ENCODE measurements at places on chromosomes 6 and 20.

DNA sequence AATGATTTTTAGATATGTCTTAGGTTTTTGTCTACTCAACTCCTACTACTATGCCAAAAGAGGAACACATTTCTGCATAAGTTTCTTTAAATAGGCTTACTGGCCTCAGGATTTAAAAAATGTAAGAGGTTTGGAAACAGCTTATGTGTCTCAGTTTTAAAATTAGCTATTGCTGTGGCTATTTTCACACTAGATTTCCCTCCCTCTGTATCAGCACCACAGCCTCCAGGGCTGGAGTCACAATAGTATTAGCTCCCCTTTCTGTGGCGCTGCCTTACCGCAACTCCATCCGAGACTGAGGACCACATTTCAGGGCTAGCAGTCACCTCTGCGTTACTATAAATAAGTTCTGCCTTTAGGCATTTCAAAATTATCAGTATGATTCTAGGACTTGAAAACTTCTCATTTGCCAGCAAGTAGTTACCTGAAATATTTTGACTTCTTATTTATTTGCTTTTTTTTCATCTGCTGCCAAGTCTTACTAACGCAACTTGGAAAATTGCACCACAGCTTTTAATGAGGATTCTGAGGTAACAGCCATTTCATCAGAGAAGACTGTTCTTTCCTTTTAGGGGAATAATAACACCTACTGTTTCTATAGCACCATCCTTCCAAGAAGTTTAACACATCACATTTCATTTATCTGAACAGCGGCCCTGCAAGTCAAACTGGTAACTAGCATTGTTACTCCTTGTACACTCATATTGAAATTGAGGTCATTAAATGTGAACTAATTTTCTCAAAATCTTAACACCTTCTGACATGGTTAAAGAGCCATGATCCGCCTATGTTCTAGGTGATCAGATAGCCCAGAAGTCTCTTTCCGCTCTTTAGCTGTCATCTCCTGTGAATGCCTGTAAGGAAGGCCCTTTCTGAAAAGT is 105.9 kb downstream of the GJA10 start:
- DNase-seq, result no peak

- no peak for DNase-seq
Measured at GRCh38 chr6:37987018-37987417, 167.5 kb downstream of the ZFAND3 start.

- no peak for DNase-seq
Measured at GRCh38 chr6:3918469-3918868, 69.3 kb downstream of the FAM50B start.

DNA sequence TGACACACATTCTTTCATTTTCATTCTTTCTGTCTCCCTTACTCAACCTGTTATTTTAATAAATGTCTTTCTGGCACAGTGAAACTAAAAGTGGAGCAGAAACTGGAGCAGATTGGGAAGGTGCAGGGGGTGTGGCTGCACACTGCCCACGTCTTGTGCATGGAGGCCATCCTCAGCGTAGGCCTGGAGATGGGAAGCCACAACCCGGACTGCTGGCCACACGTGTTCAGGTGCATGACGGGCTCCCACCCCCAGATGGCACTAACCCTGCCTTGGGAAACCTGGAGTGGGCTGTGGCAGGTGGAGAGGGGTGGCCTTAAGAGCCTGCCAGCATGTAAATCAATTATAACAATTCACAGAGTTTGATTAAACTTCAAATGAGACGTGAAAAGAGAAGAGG is 71.4 kb upstream of the PBOV1 start:
- DNase-seq, result no peak

- no peak for DNase-seq
Measured at GRCh38 chr6:55943329-55943728, 67.9 kb upstream of the BMP5 start.

- DNase-seq, result no peak
Measured at GRCh38 chr6:51411496-51412125, 592.9 kb downstream of the TFAP2B start.

DNA sequence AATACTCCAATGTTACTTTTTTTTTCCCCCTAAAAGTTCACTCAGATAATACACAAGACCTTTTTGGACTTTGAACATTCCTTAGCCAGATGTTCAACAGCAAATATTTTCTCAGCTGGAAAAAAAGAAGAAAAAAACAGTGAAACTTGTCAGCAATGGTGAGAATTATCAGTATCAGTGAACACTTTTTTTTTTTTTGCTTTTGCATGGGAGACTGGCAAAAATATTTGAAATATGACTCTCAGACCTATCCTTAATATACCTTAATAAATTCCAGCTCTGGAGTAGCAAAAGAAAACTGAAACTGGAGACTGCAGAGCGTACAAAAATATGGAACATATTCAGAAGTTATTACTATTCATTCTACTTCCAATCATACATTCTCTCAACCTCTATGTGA is 92.3 kb downstream of the RFPL4B start:
- no peak for DNase-seq

GRCh38 chr20:58309591-58310290 is at the start of gene RAB22A:
Gene RAB22A (plus strand): TSS chr20:58309715. CDS start chr20:58309977, 262 bp downstream.
- peak; percentile 93 for DNase-seq

DNA sequence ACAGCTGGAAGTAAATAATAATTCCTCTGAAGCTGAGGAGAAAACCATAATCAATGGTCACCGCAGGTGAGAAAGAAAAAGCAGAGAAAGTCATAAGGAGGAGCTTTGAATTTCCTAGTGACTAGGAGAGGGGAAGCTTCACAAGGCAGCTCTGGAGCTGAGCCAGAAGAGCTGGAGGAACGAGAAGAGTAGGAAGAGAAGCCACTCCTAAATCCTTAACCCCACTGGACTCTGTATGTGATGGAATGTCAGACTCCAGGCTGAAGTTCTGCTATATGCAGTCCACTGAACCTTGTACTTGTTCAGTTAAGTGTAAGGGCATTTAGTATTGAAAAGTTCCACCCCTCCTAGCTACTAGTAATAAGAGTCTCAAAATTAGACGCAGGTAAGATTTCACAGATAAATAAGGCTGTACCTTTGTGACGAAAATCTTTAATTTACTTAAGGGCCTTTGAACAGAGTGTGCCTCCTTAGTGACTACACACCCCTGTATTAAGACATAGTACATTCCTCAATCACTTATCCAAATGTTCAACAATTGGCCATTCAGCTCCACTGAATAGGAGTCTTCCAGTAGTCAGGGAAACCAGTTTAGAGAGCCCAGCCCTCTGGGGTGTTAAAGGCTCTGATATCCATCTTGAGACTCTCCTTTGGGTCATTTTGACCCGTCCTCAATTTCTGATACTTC is 71.4 kb upstream of the UFL1 start:
- no peak for DNase-seq

GRCh38 chr20:17457079-17457478 is 74.1 kb downstream of the BFSP1 start:
- no peak for DNase-seq

- DNase-seq, result no peak
Measured at GRCh38 chr6:33235221-33235634, 26.9 kb downstream of the RING1 start.

Measured in germinal center (tissue), 1 donor.